ENCODE measurements at places on chromosomes 2 and 18. TPM values are rescaled to one million over a fixed set of nuclear protein-coding genes. Genes with fewer than 3 reads are reported as not detected.

Gene TEX44
- not detected for polyA plus RNA-seq

Gene CABLES1
- polyA plus RNA-seq = 7.6 TPM

Gene RRM2
- 40.3 TPM for polyA plus RNA-seq

Gene HTR2B
- 0.16 TPM for polyA plus RNA-seq

Gene PKDCC
- 97.5 TPM for polyA plus RNA-seq

Gene SOCS6
- 19.0 TPM for polyA plus RNA-seq

Gene CLIP4
- 16.0 TPM for polyA plus RNA-seq

Gene GRHL1
- polyA plus RNA-seq = 12.9 TPM

Gene MEX3C
- 45.7 TPM for polyA plus RNA-seq

Gene AQP12A
- 0.62 TPM for polyA plus RNA-seq

Gene SPC25
- 10.3 TPM for polyA plus RNA-seq

Gene ASB18
- 0.06 TPM for polyA plus RNA-seq

Gene INHA
- polyA plus RNA-seq = 2.2 TPM

Gene OSBPL6
- polyA plus RNA-seq = 17.5 TPM

Gene DUSP28
- 11.0 TPM for polyA plus RNA-seq

Gene ORMDL1
- 95.5 TPM for polyA plus RNA-seq

Gene AFG3L2
- polyA plus RNA-seq = 44.7 TPM

Gene C1QL2
- polyA plus RNA-seq = 0.48 TPM
